Suppressor macrophage (primary cell): ENCODE measurements at places on chromosomes 2 and 18.

DNA sequence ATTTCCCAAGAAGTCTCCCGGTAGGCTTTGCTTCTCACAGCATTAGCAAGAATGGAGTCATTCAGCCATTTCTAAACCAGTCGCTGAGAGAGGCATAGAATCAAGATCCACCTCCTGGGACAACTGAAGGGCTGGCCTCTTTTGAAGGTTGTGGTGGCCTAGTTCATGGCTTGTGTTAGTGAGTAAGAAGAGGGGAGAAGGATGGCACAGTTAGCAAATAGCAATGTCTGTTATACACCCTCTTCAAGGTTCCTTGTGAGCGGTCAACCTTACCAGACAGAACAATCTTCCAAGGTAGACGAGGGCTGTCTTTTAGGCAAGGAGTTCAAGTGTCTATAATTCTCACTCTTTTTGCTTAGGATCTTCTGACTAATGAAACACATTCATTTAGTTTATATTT, 35.4 kb upstream of the DNAH7 start:
- DNase-seq, result no peak

DNA sequence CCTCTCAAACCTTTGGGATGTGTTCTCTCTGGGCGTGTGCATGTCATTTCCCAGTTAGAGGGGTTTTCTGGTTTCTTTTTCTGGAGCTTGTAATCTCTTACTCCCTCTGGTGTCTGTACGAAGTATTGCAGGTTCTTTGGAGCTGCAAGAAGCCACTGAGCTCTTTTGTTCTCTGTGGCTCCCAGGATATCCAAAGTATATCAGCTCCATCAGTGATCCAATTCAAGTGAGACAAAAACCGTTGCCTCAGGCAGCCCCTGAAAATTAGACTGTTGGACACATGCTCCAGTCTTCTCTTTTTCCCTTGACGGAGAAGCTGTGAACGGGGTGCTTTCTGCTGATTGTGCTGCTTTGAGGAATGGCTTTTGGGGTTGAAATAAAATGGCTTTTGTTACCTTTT, 59.0 kb upstream of the LDLRAD4 start:
- peak; percentile 78 for DNase-seq

- no peak for DNase-seq
Measured at GRCh38 chr18:42275138-42275535, 320.1 kb downstream of the PIK3C3 start.

- DNase-seq, result no peak
Measured at GRCh38 chr2:30781451-30781850, 25.8 kb downstream of the CAPN13 start.

DNA sequence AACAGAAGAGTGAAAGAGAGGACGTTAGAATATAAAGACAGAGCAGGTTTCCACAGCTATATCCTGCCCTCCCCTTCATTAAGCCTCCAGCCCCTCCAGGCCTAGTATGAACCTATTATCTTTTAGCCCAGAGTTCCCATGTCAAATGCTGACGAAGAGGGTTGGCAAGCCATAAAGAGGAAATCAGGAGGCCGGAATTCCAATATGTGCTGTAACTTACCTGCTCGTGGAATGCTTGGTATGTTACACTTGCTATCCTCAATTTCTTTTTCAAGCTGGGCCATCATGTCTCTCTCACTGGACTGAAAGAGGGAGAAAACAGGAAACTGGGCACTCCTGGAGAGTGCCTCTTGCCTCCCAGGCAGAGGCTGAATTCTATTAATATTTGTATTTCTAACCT, 264.1 kb downstream of the TRIB2 start:
- no peak for DNase-seq

DNA sequence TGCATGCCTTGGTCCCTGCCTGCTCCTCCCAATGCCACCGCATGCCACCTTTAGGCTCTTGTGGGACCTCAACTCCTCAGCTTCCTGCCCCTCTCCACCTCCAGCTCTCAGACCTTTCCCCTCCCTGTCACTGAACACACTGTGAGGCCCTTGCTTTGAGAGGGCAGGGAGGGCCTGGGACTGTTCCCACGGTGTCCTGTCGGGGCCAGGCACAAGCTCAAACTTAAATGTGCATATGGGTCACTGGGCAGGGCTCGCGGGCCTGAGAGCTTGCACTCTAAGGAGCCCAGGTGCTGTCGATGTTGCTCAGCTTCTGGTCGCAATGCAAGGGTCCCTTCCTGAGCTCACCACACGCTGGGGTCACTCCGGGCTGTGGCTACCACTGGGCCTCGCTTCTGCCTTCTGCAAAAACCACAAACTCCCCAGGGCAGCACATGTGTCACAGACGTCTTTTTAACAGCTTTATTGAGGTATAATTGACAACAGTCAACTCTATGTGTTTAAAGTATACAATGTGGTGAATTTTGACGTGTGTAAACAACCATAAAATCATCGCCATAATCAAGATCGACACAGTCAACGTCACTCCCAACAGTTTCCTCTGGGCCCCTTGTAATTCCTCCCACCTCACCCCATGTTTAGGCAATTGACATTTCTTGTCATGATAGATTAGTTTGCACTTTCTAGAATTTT, 11.9 kb upstream of the B3GNT7 start:
- DNase-seq, result no peak
